Skin of body (tissue), 3 donors: ENCODE measurements at places on chromosomes 16 and 17. TPM values are rescaled to one million over a fixed set of nuclear protein-coding genes. Genes with fewer than 3 reads are reported as not detected.

Gene TMC5
- 1.2 TPM for total RNA-seq

Gene HOXB4
- total RNA-seq = 2.6 TPM

Gene AGRP
- total RNA-seq = not detected

Gene ZFHX3
- total RNA-seq = 6.7 TPM

Gene ACAP1
- total RNA-seq = 4.7 TPM

Gene SDK2
- total RNA-seq = 1.6 TPM

DNA sequence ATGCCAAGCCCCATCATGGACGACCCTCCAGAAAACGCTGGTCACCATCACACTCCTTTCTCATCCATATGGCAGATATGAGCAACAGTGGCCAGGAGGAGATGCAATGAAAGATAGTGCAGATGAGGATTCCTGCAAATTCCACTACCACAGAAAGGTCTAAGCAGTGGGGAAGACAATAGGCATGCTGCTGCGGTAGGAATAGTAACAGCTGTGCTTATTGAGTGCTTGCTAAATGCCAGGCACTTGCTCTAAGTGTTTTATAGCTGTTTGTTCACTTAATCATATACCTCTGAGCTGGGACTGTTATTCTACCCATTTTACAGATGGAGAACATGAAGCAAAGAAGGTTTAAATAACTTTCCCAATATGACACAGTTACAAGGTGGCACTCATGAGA is 46.6 kb upstream of the AKAP1 start:
- DNase-seq = no peak

DNA sequence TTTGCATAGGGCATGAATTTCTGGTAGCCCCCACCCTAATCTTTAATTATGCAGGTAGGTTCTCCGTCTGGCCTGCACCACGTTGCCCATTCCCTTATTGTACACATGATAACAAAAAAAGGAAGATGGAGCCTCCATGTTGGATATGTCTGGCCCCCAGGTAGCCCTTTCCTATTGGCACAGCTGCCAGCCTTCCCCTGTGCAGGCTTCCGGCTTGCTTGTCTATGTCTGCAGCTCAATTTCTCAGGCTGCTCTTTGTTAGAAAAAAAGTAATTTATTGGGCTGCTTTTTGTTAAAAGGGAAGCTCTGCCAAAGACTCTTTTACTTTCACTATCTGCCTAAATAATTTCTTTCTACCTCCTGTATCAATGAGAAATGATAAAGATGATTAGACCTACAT is 5.5 kb downstream of the OR1A1 start:
- DNase-seq = no peak

- DNase-seq = no peak
Observed at GRCh38 chr17:3761036-3761917, 37.6 kb downstream of the HASPIN start.

DNA sequence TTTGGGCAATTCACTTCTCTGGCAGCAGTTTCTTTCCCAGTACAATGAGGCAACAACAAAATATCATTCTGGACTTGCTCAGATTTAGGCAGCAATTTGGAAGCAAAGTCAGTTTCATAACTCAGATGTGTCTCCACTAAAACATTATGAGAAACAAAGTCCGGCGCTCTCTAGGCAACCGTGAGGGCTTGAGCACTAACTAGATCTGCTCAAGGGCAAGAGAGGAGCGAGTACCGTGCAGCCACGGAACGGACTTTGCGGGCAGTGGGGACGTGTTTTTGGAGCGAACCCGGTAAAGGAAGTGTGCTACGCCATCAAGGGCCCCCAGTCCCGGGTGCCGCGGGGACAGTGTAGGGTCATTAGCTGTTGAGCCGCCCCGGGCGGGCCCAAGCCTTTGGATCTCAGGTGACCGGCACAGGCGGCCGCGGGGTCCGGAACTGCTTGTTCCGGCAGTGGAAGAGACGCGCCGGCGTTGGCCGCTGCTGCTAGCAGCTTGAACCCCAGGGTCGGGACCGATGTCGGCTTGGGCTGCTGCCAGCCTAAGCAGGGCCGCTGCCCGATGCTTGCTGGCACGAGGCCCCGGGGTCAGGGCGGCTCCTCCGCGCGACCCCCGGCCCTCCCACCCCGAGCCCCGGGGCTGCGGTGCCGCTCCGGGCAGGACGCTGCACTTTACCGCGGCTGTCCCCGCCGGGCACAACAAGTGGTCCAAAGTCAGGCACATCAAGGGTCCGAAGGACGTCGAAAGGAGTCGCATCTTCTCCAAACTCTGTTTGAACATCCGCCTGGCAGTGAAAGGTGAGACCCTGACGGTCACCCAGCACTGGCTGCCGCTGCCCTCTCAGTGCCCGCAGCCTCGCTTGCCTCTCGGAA is at the start of gene TACO1:
Gene TACO1 (plus strand): TSS at position 327 of the 870 bp plus-strand sequence. CDS start 189 bp downstream, at position 516.
- peak; percentile 73 for DNase-seq

DNA sequence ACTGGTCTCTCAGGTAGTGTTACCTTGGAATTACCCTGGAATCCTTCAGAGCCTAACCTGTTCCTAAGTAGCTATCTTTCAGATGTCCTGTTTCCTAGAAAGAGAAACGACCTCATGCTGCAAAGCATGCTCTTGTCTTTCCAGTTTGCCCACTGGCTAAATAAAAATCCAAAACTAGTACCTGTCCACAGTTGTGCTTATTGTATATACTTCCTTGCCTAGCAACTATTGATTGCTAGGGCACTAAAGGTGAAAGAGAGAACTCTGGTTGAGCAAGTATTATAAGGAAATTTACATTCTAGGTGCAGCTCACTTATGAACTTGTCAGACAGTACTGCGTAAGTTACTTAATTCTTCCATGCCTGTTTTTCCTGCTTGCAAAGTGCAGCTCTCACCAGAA is 38.5 kb downstream of the LIG3 start:
- DNase-seq = no peak

DNA sequence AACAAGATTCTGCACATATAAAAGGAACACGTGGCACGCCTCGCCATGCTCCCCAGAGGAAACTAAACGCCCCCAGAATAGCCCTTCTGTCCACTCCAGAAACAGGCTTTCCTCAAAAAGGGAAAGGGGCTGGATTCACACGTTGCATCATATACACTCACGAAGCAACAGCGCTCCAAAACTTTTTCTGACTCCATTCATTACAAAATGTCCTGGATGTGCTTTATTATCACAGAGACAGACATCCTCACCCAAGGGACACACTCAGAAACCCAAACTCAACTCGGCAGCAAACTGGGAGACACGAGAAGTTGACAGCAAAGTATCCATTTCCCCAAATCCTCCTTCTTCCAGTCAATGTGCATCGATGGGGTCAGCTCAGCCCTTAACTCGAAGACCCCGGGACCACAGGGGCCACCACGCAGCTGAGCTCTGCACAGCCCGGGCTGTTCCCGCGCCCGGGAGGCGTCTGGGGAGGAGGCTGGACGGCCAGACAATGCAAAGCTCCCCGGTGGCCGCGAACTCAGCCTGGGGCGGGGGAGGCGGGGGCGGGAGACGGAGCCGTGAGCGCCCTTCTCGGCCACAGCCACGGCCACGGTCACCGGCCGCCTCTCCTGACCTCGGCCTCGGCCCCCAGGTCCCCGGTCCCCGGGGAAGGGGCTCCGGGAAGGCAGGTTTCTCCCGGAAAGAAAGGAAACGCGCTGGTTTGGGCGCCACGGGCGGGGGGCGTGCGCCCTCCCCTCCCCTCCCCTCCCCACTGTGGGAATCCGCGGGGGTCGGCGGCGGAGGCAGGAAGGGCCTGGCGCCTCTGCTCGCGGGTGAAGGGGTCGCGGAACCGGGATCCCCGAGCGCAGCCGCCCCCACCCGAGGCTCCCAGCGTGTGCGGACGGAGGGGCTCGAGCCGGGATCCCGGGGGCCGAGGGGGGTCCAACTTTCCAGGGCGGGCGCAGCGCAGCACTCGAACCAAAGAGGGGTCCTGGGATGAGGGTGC is 1.2 kb downstream of the NXN start:
- DNase-seq = peak; percentile 55

DNA sequence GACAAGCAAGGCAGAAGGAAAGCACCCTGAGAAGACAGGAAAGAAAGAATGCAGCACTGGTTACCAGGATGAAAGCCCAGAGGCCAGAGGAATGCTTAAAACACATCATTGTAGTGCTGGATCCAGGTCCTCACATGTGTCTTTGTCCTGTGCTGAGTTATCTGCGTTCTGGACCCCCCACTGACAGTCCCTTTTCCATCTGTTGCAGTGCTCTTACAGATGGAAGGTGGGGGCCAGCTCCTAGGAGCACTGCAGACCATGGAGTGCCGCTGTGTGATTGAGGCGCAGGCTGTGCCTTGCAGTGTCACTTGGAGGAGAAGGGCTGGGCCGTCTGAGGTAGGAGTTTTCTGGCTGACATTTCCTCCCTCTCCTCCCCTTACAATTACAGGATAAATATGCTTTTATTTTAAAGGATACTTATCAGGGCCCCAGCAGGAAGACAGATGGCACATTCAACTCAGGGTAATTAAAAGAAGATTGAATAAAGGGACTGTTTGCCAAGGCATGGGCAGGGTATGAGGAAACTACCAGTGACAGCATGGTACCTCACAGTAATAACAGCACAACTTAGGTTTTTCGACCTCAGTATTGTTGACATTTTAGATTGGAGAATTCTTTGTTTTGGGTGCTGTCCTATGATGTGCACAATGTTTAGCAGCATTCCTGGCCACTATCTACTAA is 3.0 kb downstream of the EME1 start:
- no peak for DNase-seq

GRCh38 chr17:8894673-8895578 is 27.5 kb upstream of the PIK3R6 start:
- DNase-seq = peak; percentile 63

- DNase-seq = no peak
Observed at GRCh38 chr16:53219795-53220454, 165.1 kb downstream of the CHD9 start.

GRCh38 chr17:51120357-51120738 is 320 bp downstream of the SPAG9 start:
- DNase-seq = no peak

GRCh38 chr17:76264425-76264754 is 758 bp upstream of the UBALD2 start:
- no peak for DNase-seq
